ENCODE measurements at places on chromosomes 7 and 10.
A peak's percentile ranks its signal among the peaks of the same experiment; 100 is the strongest.

- DNase-seq: no peak
These were observed 152.0 kb downstream of the ZNF22 start for GRCh38 chr10:45152726-45153125.

DNA sequence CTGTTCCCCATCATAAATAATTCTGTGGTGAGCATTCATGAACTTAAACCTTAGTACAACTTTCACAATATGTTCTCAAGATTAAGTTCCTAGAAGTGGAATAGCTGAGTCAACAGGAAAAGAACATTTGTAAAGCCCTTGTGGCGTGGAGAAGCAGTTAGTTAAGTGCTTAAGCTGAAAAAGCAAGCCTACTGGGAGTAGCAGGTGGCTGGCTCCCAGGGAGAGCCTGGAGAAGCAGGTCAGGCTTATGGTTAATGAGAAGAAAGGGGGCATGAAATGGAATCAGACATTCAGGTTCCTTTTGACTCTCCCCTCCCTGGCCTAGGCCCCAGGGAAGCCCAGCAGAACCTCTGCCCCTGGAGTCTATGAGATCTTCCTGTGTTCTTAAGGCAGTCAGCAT lies 35.3 kb downstream of the VSTM4 start:
- peak; percentile 23 for DNase-seq

GRCh38 chr10:31620226-31621151 lies 301.5 kb downstream of the ZEB1 start:
- no peak for DNase-seq

DNA sequence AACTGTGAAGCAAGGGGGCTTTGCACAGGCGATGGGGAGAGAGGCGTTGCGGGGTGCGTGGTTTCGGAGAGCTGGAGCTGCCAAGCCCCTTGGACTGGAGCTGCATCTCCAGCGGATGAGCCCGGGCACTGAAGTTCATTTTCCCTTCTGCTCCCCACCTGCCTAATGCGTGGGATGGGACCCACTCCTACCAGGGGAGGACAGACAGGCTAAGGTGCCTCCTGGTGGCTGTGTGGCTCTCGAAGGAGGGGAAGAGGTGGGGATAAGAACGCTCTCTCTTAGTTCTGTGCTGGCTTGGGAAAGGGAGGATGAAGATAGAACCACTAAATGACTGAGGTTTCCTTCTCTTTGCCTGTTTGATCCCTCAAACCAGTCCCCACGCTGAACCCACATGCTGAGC lies 177.6 kb upstream of the PITRM1 start:
- DNase-seq: no peak

GRCh38 chr7:25671111-25671510 lies 442.8 kb upstream of the NPVF start:
- no peak for DNase-seq

DNA sequence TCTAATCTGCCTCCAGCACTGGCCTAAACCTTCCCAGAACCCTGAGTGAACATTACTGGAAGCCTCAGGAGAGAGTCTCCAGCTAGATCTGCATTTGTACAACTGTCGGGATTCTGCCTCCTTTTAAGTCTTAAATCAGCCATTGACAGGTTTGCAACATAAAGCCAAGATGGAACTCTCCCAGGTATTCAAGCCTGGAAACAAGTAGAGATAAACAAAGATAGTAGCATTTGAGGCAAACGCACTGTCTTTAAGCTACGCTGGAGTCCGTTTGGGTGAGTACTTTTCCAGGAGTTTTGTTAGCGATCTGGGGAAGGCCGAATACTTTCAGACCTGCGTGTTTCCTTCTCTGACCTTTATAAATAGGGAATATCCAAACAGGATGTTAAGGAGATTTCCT lies 317.2 kb upstream of the FZD8 start:
- DNase-seq: no peak

DNA sequence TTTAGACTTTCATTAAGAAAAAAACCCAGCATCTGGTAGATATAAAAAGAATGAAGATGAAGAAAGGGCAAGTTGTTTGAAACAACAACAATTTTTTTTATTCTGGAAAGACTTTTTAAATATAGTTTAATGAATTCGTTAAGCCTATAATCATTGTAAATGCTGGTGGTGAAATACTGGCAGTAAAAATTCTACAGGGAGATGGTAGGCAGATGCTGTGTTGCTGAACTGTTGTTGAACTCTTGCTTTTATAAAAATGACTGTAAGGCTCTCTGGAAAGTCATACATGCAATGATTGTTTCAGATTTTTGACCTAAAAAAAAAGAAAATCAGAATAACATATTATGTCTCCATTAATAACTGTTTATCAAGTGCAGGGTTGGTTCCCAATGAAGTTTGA lies 39.0 kb downstream of the SCIN start:
- no peak for DNase-seq

DNA sequence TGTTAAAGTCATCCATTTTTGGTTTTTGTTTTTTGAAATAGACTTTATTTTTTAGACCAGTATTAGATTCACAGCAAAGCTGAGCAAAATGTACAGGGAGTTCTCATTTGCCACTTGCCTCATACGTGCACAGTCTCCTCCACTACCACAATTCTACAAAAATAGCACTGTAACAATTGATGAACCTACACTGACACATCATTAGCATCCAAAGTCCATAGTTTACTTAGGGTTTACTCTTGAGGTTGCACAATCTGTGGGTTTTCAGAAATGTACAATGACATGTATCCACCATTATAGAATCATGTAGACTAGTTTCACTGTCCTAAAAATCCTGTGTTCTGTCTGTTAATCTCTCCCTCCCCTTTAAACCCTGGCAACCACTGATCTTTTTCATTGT lies 125.8 kb upstream of the PDSS1 start:
- no peak for DNase-seq

- no peak for DNase-seq
These were observed 84.9 kb upstream of the SEC61G start for GRCh38 chr7:54843841-54844355.

DNA sequence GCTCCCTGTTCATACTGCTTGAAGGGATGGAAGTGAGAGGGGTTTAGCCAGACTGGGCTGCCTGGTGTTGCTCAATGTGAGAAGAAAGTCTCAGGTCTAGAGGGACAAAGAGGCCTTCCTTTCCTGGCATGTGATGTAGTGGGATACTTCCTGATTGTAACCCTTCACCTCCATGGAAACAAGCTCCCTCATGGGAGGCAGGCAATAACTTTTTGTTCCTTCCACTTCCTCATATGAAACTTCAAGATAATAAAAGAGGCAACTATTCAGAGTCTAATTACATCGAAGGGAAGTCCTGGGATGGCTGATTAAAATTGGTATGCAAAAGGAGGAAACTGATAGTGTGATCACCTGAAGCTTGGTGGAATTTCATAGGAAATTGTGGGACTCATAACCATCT lies 84.1 kb upstream of the ETV1 start:
- no peak for DNase-seq

DNA sequence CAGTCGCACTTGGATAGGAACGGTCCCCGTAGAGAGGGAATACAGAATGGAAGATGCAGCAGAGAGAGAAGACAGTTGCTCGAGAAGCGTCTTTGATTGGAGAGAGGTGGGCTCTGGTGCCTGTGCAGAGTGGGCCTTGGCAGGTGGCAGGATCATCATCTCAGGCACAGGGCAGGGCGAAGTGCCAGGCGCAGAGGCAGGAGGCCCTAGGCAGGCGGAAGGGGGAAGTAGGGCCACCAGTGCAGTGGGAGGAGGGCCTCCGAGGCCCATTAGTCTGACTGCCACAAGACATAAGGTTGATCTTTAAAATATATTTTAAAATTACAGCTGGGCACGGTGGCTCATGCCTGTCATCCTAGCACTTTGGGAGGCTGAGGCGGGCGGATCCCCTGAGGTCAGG lies 10.1 kb downstream of the CARD11 start:
- no peak for DNase-seq

GRCh38 chr7:102128303-102128702 lies 158.4 kb upstream of the SH2B2 start:
- DNase-seq: no peak

DNA sequence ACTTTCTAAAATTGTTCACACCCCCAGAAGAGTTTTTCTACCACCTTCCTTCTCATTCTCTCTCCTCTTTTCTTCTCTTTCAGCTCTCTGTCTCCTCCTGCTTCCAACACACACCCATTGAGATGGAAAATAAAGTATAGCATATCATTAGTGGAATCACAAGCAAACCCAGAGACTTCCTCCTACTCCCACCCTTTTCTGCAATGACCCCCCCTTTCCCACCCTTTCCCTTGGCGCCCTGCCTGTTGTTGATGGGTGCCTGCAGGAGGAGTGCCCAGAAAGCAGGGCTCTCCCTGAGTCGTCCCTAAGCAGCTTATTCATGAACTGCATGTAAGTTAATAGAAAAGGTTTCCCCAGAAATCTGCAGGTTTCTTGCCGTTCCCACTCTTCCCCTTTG lies 300.0 kb downstream of the PLXNA4 start:
- DNase-seq: no peak

GRCh38 chr10:103067484-103067883 lies 125.6 kb downstream of the NT5C2 start:
- no peak for DNase-seq

DNA sequence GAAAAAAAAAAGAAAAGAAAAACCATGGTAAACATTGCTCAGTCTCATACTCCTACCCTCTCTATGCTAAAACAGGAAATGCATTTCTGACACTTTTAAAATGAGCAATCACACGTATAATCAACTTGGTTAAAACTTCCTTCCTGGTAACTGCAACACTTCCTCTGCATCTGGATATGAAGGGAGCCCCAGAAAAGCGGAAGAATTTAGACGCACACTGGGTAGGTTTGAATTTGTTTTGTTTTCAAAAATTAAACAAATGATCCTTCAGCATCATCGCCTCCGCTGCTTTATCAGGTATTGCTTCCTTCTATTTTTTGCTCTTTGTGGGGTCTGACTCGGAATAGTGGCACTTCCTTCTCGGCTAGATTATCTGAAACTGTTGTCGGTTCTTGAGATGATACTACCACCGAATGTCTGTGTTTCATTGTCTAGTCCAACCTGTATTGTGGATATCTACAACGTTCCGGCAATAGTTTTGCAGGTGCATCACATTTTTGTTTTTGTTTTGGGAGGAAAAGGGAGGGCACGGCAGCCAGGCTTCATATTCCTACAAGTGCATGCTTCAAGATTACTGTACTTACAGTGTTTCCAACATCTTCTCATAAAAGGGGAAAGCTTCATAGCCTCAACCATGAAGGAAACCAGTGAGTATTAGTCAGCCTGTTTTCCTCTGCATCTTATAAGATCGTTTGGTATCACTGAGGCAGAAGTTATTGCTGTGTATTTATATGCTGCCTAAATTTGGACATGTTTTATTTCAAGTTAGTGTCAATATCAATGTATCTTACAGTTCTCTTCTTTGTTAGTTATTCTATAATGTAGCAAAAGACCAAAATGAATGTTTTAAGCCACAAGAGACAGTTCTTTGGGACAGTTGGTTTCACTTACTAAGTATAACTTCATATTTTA lies at the start of gene PIK3CG:
TSS of gene PIK3CG (plus strand) at position 153 of the 912 bp plus-strand sequence. CDS start 2,280 bp downstream, outside the sequence.
- DNase-seq: peak; percentile 88

DNA sequence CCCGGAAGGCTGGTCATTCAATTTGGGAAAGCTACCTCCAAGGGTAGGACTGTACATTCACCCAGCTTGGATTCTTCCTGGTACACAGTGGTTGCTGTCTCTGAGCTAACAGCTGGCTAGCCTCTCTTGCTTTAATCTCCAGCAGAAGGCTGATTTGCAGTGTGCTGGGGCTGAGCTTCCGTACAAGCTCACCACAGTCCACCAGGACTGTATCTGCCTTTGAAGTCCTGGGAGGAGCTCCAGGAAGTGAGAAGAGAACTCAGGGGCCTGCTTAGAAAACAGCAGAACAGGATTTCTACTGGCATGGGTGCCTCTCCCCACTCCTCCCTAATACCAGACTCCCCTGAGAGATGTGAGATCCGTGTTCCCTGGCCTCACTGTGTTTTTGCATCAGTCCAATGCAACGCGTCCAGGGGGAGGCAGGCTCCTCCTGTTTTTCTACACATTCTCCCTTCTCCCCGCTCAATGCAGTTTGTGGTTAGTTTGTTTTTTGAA lies 6.6 kb downstream of the AFAP1L2 start:
- no peak for DNase-seq

DNA sequence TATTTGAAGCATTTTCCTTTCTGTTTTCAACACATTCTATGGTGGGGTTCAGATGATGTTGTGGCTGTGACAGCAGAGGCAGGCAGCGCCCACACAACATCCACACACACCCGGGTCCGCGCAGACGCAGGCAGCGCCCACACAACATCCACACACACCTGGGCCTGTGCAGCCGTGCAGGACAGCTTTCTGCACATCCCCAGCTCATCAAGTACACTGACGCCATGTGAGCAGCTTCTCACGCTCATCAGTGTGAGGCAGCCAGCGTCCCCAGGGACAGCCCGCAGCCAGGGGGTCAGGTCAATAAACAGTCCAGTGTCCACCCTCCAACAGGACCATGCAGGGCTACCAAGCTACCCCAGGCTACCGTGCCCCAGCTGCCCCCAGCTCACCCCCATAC lies 272.8 kb upstream of the TCERG1L start:
- DNase-seq: no peak

DNA sequence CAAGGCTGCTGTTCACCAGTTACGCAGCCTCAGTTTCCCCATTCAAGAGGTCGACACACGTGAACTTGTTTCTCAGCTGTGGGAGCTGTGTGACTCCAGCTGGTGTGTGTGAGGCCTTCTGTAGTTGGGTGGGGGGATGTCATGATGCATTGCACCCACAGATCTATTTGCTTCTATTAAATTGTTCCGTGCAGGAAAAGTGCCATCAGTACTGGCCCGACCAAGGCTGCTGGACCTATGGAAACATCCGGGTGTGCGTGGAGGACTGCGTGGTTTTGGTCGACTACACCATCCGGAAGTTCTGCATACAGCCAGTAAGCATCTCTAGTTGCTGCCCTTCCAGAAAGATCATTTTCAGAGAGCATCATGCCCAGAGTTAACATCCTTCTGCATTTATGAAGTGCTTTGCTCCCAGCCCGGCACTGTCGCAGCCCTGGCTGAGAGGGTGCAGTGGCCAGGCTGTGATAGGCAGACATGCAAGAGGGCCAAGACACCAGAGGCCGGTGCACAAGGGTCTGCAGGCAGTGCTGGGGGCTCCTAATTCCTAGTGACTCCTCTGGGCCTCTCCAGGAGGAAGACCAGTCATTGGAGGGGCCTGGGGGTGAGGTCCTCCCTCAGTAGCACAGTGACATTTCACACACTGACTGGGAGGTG lies 60.2 kb downstream of the MKI67 start:
- no peak for DNase-seq

GRCh38 chr7:131250331-131250730 lies 77.3 kb upstream of the MKLN1 start:
- no peak for DNase-seq

- no peak for DNase-seq
These were observed 141.2 kb upstream of the ABCB5 start for GRCh38 chr7:20474249-20474648.

DNA sequence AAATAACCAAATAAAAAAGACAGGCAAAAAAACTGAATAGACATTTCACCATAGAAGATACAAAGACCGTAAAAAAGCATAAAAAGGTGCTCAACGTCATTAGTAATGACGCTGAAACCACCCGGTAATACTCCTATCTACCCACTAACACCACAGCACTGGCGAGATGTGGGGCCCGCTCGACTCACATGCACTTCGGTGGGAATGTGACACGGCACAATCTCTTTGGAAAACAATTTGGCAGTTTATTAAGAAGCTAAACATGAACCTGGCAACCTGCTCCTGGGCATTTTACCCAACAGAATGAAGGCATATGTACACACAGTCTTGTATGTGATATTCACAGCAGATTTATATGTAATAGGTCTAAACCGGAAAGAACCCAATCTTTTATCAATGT lies 42.8 kb upstream of the NCAPG2 start:
- DNase-seq: no peak

All from NB4 (cell line).